ENCODE measurements at places on chromosomes 5 and 9.

DNA sequence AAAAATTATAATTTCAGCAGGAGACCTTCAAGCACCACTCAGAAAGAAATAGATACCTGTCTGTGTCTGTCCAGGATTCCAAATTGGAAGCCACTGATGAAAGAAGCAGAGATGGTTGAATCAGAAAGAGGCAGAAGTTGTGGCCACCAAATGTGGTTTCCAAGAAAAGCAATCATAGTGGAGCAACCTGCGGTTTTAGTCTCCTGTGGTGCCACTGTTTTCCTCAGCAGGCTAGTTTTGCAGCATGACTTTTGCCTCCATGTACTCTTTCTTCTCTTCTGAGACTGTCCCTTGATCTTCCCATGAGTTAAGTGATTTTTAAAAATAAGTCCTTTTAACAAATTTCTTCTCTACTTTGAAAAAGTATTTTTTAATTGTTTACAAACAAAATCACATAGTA, 535.8 kb downstream of the CYLC2 start:
- no peak for DNase-seq

- peak; percentile 29 for DNase-seq
Measured at GRCh38 chr9:26687421-26687820, 205.2 kb downstream of the CAAP1 start.

GRCh38 chr9:120857902-120858301, 15.2 kb upstream of the PSMD5 start:
- DNase-seq = no peak

DNA sequence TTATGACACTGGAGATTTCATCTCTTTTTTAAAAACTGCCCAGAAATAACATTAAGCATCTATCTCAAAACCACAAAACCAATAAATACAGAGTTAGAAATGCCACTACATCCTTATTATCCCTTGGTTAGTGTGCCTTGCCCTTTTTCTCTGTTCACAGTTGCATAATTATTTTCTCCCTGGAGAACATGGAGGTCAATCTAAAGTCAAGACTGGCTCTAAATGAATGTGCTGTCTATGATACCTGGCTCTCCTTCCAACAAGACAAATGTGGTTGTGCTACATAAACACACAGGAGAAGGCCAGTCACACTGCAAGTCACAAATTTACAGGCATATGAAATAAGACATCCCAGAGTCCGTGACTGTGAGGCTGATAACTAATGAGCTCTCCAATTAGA, 2.8 kb downstream of the FBN2 start:
- DNase-seq = no peak

GRCh38 chr5:122719991-122720746, 54.7 kb upstream of the SNX2 start:
- DNase-seq = no peak

- DNase-seq = no peak
Measured at GRCh38 chr5:132825834-132826391, 4.5 kb downstream of the SHROOM1 start.

GRCh38 chr5:180141068-180141660, 67.8 kb downstream of the RASGEF1C start:
- DNase-seq = no peak

DNA sequence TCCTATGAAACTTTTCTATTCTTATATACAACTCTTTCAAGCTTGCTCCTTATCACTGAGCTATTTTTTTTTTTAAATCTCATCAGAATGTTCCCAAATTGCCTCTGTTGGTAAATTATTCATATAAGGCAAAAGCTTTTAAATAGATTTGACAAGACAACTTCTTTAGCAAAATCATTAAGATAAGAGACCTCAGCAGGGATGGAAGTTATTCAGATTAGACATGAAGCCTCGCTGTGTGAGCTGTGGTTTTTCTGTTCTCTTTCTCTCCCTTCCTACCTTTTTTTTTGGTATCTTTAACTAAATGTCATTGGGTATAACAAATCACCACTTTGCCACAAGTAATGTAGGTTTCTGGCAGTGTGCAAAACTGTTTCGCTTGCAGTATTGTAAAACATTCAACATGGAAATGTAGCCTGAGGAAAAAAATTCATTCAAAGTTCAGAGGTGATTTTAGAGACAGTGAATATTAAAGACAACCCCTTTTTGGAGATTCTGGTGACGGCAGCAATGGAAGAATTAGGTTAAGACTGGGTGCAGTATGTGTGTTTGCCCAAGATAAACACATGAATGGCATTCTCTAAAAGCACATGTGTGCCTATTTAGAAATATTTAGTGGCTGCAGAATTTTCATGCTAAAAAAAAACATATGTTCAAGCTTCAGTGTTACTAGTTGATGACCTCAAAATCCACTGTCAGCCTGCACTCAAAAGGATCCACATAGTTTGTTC, 467.1 kb downstream of the ZNF608 start:
- DNase-seq = no peak

- peak; percentile 84 for DNase-seq
Measured at GRCh38 chr9:135075234-135076142, 12.0 kb upstream of the OLFM1 start.

DNA sequence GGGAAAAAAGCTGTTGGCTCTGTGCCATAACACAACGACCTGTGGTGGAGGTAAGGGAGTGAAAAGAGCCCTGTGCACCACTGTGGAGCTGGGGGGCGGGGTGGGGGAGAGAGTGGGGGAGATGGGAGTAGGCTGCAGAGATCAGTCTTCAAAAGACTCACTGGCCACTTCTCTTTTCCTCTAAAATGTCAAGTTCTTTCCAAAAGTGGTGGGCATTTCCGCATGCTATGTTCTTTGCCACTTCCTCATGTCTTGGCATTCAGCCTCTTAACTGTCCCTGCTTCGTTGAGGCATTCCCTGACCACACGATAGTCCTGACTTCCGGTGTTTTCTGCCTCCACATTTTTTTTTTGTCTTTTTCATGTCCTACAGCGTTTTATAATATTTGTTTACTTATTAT, 2.4 kb upstream of the PPP2R2B start:
- DNase-seq = no peak

- DNase-seq = peak; percentile 76
Measured at GRCh38 chr9:133683586-133684120, 47.5 kb downstream of the DBH start.

GRCh38 chr9:72351538-72352453, 13.2 kb downstream of the ZFAND5 start:
- DNase-seq = peak; percentile 82

DNA sequence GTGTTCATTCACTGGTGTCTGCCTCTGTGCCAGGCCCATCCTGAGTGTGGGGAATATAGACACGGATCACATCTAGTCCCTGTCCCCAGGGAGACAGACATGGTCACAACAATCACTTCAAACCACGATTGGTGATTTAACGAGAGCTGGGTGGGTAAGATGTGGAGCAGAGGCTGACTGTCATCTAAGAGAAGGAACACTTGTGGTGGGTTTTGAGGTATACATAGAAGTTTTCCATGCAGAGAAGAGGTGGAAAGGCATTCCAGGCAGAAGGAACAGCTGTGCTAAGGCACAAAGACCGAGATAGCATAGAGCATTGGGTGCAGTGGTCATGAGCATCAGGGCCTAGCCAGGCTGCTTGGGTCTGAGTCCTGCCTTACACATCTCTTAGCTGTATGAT, 22.7 kb upstream of the WDR38 start:
- no peak for DNase-seq

DNA sequence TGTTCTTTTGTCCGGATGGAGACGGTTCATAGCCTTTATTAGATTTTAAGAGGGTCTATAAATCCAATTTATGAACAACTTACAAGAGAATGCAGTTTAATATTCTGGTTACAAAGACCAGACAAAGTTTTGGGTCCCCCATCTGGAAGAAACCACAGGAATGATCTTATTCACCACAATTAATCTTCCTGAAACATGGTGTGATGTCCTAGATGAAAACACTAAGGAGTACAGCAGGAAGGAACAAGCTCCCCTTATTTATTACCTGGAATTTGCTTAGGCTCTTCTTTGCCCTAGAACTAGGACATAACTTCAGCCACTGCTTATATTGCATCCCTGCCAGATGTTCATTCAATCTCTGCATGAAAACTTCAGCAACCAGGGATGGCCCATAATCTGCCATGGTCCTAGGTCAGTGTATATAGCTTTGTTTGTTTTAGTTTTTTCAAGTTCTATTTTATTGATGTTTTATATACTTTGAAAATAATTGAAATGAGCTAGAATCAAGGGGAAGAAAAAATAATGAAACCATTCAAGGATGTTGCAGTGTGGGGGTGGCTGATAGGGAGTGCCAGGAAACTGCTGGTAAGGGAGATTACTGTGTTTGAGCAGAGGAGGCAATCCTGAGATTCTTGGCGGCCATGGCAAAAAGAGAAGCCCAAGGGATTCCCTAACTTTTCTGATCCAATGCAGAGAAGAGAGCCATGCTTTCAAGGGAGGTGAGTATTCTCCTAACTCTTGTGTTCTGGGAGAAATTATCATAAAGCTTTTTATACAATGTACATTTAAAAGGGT, 16.8 kb downstream of the TXNDC8 start:
- no peak for DNase-seq

GRCh38 chr9:135714242-135715055, 12.5 kb downstream of the KCNT1 start:
- peak; percentile 29 for DNase-seq

DNA sequence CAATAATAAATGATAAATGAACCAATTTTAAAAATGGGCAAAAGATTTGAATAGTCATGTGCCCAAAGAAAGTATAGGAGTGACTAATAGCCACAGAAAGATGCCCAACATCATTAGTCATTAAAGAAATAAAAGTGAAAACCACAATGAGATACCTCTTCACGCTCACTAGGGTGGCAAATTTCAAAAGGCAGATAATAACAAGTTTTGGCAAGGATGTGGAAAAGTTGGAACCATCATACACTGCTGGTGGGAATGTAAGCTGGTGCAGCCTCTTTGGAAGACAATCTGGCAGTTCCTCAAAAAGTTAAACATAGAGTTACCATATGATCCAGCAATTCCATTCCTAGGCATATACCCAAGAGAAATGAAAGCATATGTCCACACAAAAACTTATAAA, 1819.8 kb downstream of the MAT2B start:
- DNase-seq = peak; percentile 35

DNA sequence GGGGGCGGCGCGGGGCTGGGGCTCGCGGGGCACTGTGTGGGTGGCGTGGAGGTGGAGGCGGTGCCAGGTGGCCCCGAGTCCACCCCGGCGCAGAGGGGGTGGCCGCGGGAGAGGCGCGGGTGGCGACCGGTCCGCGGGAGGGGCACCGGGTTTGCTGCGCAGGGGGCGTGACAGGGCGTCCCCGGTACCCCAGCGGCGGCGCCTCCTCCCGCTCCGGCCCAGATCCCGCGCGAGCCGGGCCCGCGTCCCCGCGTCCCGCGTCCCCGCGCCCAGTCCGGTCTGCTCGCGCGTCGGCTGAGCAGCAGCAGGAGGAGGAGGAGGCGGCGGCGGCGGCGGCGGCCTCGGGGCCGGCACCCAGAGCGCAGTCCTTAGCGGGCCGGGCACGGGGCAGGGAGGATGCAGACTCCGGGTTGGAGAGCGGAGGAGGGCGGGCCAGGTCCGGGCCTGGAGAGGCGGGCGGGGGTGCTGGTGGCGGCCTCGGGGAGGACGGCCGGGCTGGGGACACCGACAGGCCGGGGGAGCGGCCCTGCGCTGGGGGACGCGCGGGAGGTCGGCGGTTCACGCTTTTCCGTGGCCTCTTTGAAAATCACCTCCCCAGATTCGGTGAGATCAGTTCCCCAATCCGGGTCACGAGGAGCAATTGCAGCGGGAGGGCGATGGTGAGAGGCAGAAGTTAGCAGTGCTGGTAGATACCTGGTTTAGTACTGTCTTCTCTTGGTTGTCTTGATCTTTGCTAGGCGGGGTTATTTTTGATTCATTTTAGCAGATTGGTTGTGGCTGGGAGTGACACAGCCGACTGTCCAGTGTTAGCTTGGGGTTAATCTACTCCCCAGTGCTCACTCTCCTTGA, 1.7 kb downstream of the TRIO start:
- peak; percentile 81 for DNase-seq

DNA sequence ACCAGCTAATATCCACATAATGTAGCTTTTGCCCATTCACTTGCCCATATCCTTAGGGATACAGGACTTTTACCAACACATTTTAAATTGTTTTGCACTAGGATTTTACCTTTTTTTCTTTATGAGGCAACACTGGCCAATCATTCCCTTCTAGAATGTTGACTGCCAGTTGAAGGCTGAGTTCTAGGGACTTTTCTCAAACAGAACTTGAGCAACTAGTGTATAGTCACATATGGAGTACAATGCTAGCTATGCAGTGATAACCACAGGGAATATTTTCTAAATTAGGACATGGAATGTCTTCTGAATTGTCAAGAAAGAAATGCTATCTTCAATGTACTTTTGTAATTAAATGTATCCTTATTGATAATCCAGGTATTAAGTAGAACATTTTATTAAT, 133.6 kb downstream of the OXCT1 start:
- DNase-seq = no peak

- DNase-seq = peak; percentile 59
Measured at GRCh38 chr9:130770679-130771442, 64.2 kb upstream of the ABL1 start.

GRCh38 chr5:51027271-51027670, 356.0 kb upstream of the ISL1 start:
- DNase-seq = no peak

- peak; percentile 29 for DNase-seq
Measured at GRCh38 chr9:36543916-36544315, 28.8 kb upstream of the MELK start.

GRCh38 chr5:77867914-77868313, 91.8 kb upstream of the TBCA start:
- DNase-seq = no peak

- no peak for DNase-seq
Measured at GRCh38 chr5:134819407-134819963, 26.3 kb upstream of the C5orf24 start.

GRCh38 chr5:180115326-180116076, 43.9 kb upstream of the RNF130 start:
- no peak for DNase-seq

DNA sequence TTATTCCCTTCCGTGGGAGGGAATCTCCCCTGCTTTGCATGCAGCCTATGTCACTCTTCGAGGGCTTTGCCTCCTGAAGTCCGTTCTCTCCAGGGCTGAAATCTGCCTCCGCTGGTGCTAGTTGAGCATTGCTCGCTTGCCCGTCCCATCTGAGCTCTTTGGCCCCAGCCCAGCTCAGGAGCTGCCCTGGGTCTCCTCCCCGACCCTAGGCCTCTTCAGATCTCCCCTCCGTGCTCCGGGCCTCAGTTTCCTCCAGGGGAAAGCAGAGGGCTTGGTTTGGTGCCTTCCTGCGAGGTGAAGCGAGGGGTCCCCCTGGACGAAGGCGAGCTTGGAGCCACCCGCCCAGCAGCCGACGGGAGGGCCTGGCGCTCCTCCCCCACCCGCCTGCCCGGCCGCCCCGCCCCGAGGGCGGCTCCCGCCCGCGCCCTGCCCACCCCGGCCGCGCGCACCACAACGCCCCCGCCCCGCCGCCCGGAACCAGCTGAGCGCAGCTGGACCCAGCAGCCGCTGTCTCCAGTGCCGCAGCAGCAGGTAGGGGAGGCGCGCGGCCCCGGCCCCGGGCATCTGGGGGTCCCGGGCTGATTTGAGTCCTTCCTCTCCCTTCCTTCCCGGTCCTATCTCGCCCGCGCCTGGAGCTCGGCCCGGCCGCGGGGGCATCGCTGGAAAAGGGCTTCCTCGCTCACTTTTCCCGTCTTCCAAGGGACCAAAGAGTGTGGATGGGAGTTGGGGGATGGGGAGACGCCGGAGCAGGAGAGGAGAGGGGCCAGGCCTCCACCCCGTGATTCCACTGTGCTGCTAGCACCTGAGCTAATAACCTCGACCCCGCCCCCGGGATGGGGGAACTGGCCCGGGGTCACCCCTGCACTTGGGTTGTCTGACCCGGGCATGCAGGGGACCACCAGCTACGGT, at the start of gene GSN:
Gene GSN, plus strand, starts transcription at position 474 of the 909 bp plus-strand sequence. CDS start 33,810 bp downstream, outside the sequence.
- peak; percentile 82 for DNase-seq

GRCh38 chr9:99509900-99510535, 287.9 kb downstream of the SEC61B start:
- no peak for DNase-seq
